ENCODE measurements at places on chromosomes 1 and 21.

DNA sequence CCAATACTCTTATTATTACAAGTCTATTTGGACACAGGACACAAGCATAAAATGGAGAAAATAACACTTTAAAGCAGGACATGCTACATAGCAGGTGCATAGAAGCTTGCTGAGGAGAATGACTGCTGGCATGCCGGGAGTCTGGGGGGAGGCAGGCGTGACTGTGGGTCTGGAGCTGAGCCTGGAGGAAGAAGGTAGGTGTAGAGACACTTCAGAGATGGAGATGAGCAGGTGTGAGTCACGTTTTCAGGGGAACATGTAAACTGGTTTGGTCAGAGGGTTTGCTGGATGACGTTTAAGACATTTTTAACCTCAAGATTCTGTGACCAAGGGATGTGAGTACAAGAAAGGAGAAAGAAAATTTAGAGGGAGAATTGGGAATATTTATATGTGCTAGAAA is 24.5 kb downstream of the OSCP1 start:
- DNase-seq: no peak

DNA sequence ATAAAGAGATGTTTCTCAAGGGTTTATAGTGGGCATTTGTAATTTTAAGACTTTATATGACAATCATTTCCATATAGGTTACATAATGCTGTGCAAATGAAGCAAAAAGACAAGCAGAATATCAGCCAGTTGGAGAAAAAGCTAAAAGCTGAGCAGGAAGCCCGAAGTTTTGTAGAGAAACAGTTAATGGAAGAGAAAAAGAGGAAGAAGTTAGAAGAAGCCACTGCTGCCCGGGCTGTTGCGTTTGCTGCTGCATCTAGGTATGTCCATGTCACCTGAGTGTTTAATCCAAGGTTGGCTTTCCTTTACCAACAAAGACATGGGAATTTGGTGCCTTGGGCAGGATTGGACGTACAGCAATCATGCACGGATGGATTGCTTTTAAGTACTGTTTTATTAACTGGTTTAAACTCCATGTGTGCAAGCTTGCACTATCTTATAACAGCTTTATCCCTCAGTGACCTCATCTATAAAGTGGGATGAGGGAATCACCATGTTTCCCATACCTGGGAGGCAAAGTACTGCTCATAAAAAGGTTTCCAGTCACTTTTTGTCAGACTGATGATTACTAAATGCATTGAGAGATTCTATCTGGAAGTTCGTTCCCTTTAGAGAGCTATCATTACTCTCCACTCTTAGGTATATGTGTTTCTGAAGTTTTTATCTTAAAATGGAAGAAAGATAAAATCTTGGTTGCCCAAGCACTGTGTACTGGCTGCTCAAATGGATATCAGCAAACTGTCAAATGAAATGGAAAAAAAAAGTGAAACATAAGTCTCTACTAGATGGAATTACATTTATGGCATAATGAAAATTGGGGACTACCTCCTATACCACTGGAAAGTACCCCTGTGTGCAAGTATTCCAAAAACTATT is 55.1 kb downstream of the MACO1 start:
- no peak for DNase-seq

DNA sequence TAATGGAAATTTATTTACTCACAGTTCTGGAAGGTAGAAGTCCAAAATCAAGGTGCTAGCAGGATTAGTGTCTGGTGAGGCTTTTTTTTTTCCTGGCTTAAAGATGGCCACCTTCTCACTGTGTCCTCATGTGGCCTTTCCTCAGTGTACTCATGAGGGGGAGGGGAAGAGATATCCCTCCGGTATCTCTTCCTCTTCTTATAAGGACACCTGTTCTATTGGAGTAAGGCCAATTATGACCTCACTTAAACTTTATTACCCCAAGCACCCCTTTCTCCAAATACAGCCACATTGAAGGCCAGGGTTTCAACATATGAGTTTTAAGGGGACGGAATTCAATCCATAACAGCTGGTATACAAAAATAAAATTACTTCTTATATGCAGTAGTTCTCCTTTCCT is 203.7 kb upstream of the C1orf87 start:
- DNase-seq: no peak

- peak; percentile 72 for DNase-seq
Observed at GRCh38 chr1:16348414-16349182, 3.7 kb downstream of the FBXO42 start.

GRCh38 chr1:27773826-27774445 is 917 bp downstream of the STX12 start:
- peak; percentile 26 for DNase-seq

DNA sequence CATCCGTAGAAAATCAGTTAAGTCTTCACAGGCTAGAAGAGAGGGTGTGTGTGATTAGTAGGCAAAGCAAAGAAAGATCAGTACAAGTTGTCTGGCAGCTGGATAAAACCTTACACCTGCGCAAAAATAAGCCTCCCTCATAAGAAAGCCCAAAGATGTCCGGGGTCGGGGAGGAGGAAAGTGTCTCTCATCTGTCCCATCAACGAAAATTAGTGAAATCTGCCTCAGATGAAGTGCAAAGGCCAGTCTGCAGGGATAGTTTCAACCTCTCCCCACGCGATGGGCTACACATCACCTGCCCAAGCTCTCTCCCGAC is 333.9 kb downstream of the SRGAP2C start:
- DNase-seq: no peak

- no peak for DNase-seq
Observed at GRCh38 chr1:201098992-201099677, 13.1 kb downstream of the CACNA1S start.

DNA sequence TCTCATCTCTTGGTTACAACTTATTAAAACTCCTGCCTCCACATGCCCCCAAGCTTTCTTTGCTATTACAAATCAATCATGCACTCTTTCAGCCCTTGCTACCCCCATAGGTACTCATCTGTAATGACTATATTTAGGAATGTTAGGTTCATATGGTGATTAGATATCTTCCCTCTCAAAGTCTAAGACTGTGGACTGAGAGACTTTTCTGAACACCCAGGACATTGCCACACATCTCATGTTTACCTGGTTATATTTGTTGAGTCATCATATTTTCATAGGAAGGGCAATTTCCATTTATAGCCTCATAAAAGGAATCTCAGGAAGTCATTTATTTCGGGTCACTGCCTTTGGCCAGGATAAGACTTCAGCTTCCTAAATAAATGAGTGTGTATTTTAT is 81.5 kb upstream of the LPGAT1 start:
- no peak for DNase-seq

DNA sequence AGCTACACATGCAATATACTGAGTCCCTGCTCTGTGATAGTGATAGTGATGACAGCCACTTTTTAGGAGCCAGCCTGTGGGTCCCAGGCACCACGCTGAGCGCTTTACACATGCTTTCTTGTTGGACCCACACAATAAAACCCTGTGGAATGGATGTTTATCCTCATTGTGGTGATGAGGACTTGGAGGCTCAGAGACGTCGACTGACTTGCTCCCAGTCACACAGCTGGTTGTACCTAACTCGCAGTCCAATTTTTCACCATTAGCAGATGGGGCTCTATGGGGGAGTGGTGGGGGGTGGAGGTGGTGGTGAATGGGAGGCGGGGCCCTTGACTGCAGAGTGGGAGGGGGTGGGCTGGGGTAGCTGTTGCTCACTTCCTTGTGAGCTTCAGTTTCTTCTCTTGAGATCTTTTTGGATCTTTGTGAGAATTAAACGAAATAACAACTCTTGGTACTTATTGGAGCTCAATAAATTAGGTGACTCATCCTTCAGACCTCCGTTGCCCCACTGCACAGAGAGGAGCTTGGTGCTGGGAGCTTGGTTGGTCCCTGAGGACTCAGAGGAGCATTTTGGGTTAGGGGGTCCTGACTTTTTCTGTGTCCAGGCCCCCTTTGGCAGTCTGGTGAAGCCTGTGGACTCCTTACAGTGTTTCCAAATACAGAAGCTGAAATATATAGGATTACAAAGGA is 61.8 kb upstream of the CD1D start:
- no peak for DNase-seq

DNA sequence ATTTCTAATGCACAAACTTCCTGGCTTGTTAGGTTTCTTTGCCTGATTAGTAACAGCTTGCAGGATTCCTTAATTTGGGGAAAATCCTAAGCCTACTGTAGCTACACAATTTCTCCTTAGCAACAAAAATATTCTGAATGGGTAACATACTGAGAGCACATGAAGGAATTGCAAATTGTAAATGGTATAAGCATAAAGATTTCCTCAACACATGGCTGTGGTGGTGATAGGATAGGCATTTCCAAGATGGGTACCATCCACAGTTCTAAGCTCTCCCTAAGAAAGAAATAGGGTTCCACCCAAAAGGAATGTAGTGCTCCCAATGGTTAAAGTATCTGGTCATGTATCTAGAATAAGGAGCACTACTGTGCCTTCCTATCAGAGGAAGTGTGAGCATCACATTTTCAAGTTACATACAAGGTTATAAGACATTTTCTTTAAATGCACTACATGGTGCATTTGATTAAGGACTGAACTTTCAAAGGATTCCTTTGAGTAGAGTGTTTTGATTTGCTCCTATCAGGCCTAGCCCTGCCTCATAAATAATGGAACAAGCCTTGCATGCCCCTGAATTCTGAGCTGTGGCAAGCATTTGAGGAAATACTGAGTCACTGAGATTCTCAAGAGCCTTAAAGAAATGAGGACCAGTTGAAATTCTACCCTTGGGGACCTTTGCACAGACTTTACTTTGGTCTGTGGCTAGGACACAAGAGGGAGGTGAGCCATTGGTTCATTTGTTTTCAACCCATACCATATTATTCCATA is 286.4 kb downstream of the PTBP2 start:
- no peak for DNase-seq

DNA sequence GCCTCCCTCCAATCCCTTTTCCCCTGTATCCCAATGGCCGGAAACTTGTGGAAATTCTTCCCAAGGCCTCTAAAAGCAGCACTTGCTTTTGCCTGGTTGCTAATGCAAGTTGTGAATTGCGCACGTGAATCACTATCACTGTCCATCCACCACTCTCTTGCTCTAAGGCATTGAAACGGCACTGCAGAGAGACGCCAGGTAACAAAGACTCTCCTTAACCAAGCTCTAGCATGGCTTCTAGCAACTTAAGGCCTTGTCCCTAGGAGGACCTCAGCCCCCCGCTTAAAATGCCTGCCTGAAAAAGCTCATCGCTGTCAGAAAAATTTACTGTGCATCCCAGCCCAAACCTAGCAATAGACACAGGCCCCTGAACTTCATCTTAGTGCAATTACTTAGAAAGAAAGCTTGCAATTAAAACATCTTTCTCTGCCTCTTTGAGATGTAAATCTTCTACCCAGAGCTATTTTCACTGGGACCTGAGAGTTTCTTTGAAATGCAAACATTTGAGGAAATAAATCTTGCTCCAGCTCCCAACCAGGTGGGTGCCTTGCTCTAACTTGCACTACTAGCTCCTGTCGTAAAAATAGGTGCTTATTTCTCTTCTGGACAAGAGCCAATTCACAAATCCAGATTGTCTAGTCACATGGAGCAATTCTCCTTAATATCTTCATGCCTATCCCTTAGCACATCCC is 32.9 kb upstream of the ITLN2 start:
- DNase-seq: no peak

DNA sequence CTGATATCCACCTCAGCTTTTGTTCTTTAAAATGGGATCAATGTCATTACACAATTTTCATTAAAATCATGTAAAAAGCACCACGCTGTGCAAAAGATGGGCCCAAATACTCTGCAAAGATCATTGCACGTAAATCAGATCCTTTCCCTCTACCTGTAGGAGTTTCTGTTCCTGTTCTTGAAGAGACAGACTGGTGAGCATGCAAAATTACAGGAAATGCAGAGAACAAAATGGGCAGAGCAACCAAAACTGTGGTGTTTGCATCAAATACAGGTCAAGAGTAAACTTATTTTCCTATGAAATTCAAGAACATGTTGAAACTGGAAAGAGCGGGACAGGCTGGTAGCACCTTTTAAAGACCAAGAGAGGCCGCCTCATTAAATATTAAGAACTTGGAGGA is 294.9 kb upstream of the ADGRL2 start:
- DNase-seq: no peak

DNA sequence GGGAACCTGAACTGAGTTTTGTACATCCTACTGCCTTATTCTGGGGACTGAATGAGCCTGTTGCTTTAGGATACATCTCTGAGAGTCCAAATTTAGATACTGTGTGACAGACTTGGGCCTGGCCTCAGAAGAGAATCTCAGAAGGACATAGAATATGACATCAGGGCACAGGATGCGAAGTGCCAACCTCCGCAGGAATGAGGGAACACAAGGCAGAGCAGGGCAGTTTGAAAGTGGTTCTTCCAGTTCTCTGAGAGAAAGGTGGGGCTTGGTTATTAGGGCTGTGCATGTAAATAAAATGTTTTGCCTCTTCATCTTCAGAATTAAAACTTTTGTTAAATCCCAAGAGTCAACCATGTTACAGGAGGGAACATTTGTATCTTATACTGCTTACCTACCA is 23.1 kb downstream of the TRAF5 start:
- no peak for DNase-seq

- DNase-seq: no peak
Observed at GRCh38 chr1:36773827-36774541, 260.3 kb downstream of the GRIK3 start.

GRCh38 chr1:40312238-40313205 is 4.6 kb downstream of the COL9A2 start:
- no peak for DNase-seq

GRCh38 chr1:63924600-63924999 is 150.8 kb downstream of the ROR1 start:
- no peak for DNase-seq

- no peak for DNase-seq
Observed at GRCh38 chr1:67085326-67085725, 31.4 kb upstream of the SLC35D1 start.

- DNase-seq: no peak
Observed at GRCh38 chr1:93888900-93889299, 9.9 kb upstream of the DNTTIP2 start.

DNA sequence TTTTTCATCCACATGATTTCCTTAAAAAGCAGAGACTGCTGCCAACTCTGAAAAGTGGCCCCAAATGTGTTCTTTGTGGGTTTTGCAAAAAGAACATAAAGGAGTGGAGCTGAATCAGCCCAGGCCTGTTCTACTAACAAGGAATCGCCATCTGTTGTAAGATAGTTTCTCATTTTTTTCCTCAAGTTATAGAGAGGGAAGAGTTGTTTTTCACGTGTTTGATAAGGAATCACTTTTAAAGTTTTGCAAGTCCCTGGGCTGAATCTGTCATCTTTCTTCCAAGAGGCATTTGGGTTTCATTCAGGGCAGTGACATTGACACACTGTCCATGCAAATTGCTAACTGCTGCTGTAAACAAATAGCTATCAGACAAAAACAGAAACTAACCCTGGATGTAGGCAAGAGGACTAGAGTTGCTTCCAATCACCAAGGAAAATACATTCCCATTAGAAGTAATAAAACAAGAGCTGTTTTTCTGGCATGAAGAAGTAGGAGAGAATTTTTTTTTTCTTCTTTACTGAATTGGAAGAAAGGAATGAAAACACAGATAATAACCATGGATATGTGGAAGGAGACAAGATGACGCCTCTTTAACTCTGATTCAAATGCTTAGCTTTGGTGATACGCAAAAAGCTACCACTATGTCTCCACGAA is 58.8 kb upstream of the TBX15 start:
- DNase-seq: peak; percentile 74

GRCh38 chr1:89965193-89965768 is 29.6 kb upstream of the ZNF326 start:
- DNase-seq: peak; percentile 55

GRCh38 chr1:4526747-4527146 is 127.7 kb upstream of the AJAP1 start:
- DNase-seq: no peak

- DNase-seq: no peak
Observed at GRCh38 chr1:194584052-194584451, 1397.6 kb upstream of the B3GALT2 start.
